ENCODE measurements at places on chromosomes 12 and 14. TPM values are rescaled to one million over a fixed set of nuclear protein-coding genes. Genes with fewer than 3 reads are reported as not detected.

The LPAR5 gene
- 14.2 TPM for total RNA-seq

- H3K4me1 ChIP-seq: no peaks in the 10 kb centered on the region
- H3K4me3 ChIP-seq: no peak overlapping the region
- no peak overlapping the region for H3K27ac ChIP-seq
- peaks cover 5% of the 10 kb centered on the region for H3K36me3 ChIP-seq
These were observed 20.1 kb upstream of the CERS5 start for GRCh38 chr12:50187084-50187900.

DNA sequence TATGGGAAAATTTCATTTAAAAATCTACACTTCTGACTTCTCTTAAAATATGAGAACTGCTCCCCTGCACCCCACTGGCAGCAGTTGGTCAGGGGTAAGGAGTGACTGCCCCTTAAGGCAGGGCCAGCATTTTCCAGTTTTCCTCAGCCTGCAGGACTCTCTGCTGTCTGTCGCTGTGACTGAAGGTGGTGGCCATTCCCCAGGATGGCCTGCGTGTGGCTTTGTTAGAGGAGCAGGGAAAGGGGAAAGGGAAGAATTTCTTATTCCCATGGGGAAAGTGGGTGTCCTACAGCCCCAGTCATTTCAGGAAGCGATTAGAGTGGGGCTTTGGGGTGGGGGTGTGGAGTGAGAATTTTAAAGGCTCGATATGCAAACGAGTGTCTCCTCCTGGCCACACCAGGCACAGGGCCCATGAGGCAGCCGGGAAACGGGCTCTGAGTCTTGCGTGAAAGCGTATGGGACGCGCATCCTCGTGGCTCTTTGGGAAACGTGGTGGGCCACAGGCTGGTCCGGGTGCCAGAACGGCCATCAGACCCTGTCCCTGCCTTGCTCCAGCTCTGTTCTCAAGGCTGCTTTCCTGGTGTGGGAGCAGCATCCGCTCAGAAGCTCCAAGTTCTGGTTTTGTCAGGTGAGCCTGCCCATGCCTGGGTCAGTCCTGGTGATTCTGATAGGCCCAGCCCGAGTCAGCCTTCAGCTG lies 23.5 kb downstream of the ADGRD1 start:
- H3K27ac ChIP-seq: no peak overlapping the region
- H3K4me3 ChIP-seq: no peak overlapping the region
- DNase-seq: no peak
- no peaks in the 10 kb centered on the region for H3K4me1 ChIP-seq
- H3K27me3 ChIP-seq: peaks cover 94% of the 10 kb centered on the region

GRCh38 chr12:19398376-19399363 lies 40.6 kb upstream of the AEBP2 start:
- no peaks in the 10 kb centered on the region for H3K36me3 ChIP-seq
- no peaks in the 10 kb centered on the region for H3K27me3 ChIP-seq

GRCh38 chr12:25984759-25985158 lies 26.3 kb downstream of the RASSF8 start:
- no peak overlapping the region for H3K4me3 ChIP-seq
- DNase-seq: no peak
- no peaks in the 10 kb centered on the region for H3K27me3 ChIP-seq
- H3K36me3 ChIP-seq: no peaks in the 10 kb centered on the region

DNA sequence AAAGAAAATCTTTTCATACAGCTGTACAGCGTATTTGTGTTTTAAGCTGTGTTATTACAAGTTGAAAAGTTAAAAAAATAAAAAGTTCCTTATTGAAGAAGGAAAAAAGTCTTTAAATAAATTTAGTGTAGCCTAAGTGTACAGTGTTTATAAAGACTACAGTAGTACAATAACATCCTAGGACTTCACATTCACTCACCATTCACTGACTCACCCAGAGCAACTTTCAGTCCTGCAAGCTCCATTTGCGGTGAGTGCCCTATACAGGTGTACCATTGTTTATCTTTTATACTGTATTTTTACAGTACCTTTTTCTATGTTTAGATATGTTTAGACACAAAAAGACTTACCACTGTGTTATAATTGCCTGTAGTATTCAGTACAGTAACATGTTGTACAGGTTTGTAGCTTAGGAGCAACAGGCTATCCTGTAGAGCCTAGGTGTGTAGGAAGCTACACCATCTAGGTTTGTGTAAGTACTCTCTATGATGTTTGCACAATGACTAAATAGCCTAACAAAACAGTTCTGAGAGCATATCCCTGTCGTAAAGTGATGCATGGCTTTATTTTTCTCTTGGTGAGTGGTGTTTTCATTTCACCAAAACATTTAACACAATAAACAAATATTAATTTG lies 275.2 kb downstream of the DACT1 start:
- H3K36me3 ChIP-seq: no peaks in the 10 kb centered on the region
- H3K4me3 ChIP-seq: no peak overlapping the region
- H3K4me1 ChIP-seq: no peaks in the 10 kb centered on the region
- DNase-seq: no peak
- peaks cover 43% of the 10 kb centered on the region for H3K27me3 ChIP-seq

DNA sequence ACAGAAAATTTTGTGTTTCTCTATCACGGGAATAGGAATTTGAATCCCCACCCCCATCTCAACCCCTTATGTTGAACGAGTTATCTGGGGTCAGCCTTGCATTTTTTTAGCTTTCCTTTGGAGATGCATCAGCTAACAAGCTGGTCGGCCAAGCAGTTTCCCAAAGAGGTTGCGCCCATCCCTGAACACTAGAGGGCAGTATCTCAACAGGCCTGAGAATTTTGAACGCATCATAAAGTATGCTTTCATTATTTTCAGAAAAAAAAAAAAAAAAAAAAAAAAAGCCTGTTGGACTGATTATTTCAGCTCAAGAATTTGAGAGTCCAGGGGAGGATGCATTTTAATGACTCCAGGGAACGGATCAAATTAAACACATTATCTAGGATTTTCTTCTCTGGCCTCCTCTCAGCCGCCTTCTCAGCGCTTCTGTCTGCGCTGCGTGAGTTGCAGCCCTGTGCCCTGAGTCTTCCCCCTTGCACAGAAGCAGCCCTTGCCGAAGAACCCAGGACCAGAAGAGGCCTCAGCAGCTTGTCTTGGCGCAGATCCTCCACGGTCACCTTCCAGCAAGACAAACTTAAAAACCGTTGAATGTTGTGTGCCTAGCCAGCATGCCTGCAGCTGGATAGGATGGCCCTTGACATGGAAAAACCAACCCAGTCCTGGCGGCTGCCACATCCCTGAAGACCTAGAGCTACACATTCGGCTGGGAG lies 76.6 kb upstream of the GZMB start:
- H3K36me3 ChIP-seq: no peaks in the 10 kb centered on the region
- H3K4me3 ChIP-seq: no peak overlapping the region
- H3K27ac ChIP-seq: no peak overlapping the region
- peak; percentile 41 for DNase-seq
- H3K4me1 ChIP-seq: no peaks in the 10 kb centered on the region

The WSCD2 gene
- total RNA-seq: not detected

DNA sequence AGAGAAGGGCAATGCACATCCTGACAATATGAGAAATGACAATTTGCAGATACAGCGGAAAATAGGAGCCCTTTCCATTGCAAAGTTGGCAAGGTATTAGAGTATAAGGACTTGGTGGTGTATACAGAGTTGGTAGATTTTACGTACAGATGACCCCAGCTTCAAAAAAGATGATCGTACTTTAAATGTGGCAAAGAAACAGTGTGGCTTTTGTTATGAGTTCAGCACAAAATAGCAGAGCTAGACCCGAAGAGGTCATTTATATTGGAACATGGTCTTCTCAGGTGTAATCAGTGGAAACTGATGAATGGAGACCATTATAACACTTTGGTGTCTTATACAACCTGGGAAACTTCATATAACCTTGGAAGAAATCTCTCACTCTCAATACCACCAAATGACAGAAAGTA lies 2.3 kb downstream of the CLEC2B start:
- no peaks in the 10 kb centered on the region for H3K27me3 ChIP-seq
- no peaks in the 10 kb centered on the region for H3K36me3 ChIP-seq
- H3K27ac ChIP-seq: no peak overlapping the region
- DNase-seq: no peak
- H3K4me1 ChIP-seq: peaks cover 17% of the 10 kb centered on the region

The ACSS3 gene
- 9.4 TPM for total RNA-seq

DNA sequence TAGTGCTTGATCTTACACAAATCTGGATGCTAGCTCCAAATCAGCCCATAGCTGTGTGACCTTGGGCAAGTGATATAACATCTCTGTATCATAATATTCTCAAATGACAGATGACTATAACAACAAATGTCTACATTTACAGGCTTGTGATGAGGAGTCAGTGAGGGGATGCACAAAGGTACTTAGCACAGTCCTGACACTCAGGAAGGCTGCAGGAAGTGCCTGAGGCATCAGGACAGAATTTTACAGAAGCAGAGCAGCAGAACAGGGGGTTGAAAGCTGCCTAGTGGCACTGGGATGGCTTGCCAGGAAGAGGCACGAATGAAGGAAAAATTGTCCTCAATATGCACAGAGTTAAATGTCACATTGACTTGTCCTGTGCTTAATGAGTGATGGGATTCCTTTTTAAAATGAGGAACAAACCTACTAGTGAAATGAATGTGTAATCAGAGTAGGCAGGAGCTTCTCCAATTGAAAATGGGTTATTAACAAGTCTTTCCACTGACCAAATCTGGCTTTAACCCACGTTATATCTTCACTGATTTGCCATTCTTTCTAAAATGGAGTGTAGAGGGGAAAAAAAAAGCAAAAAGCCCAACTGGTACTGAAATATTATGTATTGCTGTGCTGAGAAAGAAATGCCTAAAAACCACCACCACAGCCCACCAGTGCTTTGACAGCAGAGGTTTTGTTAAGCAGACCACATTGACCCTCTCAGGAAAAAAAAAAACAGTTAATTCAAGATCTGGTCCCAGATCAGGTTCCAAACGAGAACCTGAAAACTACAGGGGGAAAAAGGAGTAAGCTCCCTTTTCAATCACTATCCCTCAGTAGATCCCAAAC lies 11.6 kb downstream of the BTG1 start:
- no peaks in the 10 kb centered on the region for H3K27me3 ChIP-seq
- H3K4me1 ChIP-seq: peaks cover 59% of the 10 kb centered on the region
- peak overlapping the region; percentile 48 for H3K27ac ChIP-seq
- H3K4me3 ChIP-seq: no peak overlapping the region

The LRRC9 gene
- total RNA-seq: not detected

DNA sequence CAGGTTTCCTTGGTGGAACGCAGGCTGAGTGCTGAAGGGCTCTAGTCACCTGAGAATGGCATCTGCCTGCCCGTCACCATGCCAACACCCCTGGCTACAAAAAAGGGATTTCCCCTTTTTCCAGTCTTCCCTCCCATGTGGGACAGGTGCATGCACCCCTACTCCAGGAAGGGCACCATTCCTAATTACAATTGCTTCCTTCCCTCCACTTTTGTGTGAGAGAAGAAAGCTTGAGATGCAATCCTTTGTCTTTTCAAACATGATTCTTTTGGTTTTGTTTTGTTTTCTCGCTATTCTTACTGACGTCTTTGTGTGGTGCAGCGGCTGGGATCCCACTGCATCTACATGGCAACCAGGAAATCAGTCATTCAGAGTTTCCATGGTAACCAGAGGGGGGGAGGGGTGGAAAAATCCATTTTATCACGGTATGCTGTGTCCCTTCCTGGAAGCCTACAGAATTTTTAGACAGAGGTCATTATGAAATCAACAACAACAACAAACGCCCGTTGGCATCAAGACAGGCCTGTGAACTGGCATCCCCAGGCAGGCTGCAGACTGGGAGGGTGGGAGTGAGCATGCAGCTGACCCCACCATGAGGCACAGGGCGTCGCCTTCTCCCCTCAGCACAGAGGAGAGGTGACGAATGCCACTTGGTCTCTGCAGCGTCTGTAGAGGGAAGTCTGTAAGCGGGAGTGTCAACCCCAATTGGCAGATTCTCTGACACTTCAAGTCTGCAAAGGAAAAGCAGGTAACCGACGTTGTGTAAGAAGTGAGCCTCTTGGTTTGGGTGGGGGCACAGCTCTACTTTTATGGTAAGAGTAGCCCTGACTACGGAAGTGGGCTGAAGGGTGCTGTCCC lies 13.6 kb upstream of the GNG2 start:
- no peak overlapping the region for H3K27ac ChIP-seq
- no peak for DNase-seq
- H3K4me1 ChIP-seq: peaks cover 6% of the 10 kb centered on the region
- H3K36me3 ChIP-seq: no peaks in the 10 kb centered on the region
- H3K27me3 ChIP-seq: no peaks in the 10 kb centered on the region

GRCh38 chr12:60174476-60174875 lies 578.6 kb downstream of the SLC16A7 start:
- H3K27me3 ChIP-seq: no peaks in the 10 kb centered on the region
- DNase-seq: no peak
- H3K4me1 ChIP-seq: peaks cover 13% of the 10 kb centered on the region
- H3K36me3 ChIP-seq: no peaks in the 10 kb centered on the region
- H3K27ac ChIP-seq: no peak overlapping the region

DNA sequence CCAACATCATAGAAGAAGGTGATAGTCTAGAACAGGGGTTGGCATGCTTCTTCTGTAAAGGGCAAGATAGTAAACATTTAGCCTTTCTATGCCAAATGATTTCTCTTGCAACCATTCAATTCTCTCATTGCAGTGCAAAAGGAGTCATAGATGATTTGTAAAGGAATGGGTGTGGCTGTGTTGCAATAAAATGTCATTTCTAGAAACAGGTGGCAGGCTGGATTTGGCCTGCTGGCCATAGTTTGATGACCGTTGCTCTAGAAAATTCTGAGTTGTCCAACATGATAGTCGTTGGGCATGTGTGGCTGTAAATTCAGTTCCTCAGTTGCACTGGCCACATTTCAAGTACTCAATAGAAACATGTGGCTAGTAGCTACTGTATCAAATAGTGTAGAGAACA lies 21.7 kb downstream of the SMCO2 start:
- no peaks in the 10 kb centered on the region for H3K27me3 ChIP-seq
- no peaks in the 10 kb centered on the region for H3K36me3 ChIP-seq
- no peaks in the 10 kb centered on the region for H3K4me1 ChIP-seq
- no peak overlapping the region for H3K4me3 ChIP-seq

- no peak for DNase-seq
- H3K4me3 ChIP-seq: no peak overlapping the region
- no peaks in the 10 kb centered on the region for H3K36me3 ChIP-seq
- H3K27me3 ChIP-seq: no peaks in the 10 kb centered on the region
- no peaks in the 10 kb centered on the region for H3K4me1 ChIP-seq
- H3K27ac ChIP-seq: no peak overlapping the region
These were observed 94.1 kb downstream of the RTN1 start for GRCh38 chr14:59776468-59776867.

The DPY19L2 gene
- not detected for total RNA-seq

DNA sequence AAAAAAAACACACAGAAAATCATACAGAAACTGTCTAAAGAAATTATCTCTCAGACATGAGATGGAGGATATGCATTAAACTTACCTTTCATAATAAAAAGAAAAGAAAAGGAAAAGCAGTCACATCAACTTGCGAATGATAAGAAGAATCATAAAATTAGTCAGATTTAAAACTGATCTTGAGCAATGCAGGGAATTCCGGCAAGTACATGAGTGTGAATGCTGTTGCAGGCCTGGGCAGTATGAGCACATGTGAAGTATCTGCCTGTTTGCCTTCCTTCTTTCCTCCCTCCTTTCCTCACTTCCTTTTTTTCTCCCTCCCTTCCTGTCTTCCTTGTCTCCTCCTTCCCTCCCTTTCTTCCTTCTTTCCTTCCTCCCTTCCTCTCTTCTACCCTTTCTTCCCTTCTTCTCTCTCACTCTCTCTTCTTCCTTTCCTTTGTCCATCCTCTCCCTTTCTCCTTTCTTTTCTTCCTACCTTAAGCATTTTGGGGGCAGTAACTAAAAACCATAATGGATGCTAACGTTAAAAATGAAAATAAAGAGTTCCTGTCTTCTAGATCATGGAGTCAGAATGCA lies 38.5 kb upstream of the SLC6A15 start:
- H3K27me3 ChIP-seq: no peaks in the 10 kb centered on the region
- H3K27ac ChIP-seq: no peak overlapping the region
- DNase-seq: no peak

GRCh38 chr14:49999826-50000379 lies 107.0 kb downstream of the ARF6 start:
- no peaks in the 10 kb centered on the region for H3K36me3 ChIP-seq
- no peak for DNase-seq
- peaks cover 64% of the 10 kb centered on the region for H3K4me1 ChIP-seq
- peak overlapping the region; percentile 51 for H3K4me3 ChIP-seq
- H3K27me3 ChIP-seq: no peaks in the 10 kb centered on the region
- peak overlapping the region; percentile 95 for H3K27ac ChIP-seq

Data from PC-9 (cell line).